Retina (tissue), 1 donor: ENCODE measurements at places on chromosomes 5 and 9.

GRCh38 chr9:109411069-109411761 lies 86.9 kb downstream of the PTPN3 start:
- DNase-seq: no peak

GRCh38 chr5:58412081-58412480 lies 47.8 kb downstream of the PLK2 start:
- DNase-seq: no peak

DNA sequence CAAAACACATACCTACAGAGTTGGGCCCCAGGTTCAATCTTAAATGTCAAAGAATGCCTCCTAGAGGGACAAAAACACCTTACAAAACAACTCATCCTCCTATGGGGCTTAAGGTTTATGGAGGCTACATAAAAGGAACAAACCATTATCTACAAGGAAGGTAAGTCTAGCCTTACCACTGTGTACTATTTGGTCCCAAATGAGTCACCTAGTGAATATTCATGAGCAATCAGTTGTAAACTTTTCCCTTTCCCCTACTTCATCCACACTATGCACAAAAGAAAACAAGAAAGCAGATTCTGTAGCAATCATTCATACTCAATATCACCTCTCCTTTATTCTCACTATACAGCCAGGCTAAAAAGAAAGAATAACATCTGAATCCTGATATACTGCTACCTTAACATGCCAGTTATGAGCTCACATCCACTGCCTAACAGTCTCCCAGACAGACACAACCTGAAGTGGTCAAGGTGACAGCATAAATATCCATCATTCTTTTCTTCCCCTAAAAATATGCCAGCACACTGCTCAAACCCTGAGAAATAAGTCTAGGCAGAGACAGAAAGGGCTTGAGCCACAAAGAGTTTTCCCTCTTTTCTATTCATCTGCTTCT lies 6.2 kb downstream of the OXCT1 start:
- DNase-seq: no peak

- peak; percentile 44 for DNase-seq
Measured at GRCh38 chr9:135078361-135078821, 9.1 kb upstream of the OLFM1 start.

- no peak for DNase-seq
Measured at GRCh38 chr9:78014776-78015175, 16.8 kb downstream of the GNAQ start.

GRCh38 chr5:36689225-36689624 lies 82.8 kb downstream of the SLC1A3 start:
- peak; percentile 64 for DNase-seq

DNA sequence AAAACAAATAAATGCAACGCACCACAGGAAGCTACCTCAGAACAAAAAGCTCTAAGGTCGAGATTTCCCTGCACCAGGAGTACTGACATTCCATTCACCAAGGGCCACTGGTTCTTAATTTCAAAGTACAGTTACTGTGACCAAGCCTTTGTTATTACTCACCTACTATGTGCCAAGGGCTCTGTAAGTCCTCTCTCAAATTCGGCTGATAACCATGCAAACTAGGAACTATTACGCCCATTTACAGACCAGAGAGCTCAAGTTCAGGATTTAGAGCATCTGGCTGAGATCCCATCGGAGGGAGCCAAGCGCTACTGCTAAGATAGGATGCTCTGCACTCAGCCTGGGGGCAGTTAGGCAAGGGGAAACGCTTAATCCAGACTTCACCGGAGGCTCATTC lies 5.6 kb downstream of the MYO10 start:
- no peak for DNase-seq

DNA sequence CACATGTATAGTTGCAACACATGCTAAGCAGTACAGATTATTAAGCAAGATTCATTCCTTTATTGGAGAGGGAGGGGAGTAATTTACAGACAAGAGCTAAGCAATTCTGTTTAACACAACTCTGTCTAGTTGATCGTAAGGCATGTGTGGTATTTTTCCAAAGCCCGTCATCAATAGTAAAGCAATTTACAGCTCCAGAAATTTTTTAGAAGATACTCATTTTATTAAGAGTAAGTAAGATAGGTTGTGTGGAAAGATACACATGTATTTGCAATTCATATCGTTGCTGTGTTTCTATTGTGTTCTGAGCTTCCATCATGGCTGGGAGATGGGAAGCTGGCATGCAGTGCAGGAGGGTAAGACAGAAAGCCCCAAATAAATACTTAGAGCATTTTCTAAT lies 289.2 kb upstream of the TMEM161B start:
- DNase-seq: no peak

DNA sequence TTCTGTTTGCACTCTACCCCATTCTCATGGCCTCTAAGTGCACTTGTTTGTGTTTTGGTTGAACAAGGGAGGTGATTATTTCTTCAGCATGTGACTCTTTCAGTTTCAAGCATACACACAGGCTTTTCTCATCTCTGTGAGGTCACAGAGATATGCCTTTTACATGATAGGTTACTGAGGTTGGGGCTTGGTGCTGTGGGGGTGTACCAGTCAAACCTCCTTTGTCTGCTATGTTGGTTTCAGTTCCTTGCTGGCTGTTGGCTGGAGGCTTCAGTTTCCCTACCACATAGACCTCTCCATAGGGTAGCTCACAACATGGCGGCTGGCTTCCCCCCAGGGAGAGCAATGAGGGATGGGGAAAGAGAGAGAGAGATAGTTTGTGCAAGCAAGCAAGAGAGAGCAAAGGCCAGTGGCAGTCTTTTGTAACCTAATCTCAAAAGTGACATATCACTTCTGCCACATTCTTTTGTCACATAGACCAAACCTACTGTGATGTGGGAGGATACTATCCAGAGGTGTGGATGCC lies 96.7 kb upstream of the SEMA6A start:
- DNase-seq: no peak

- DNase-seq: no peak
Measured at GRCh38 chr5:180596668-180597231, 5.5 kb upstream of the SCGB3A1 start.

- DNase-seq: no peak
Measured at GRCh38 chr5:98320343-98320742, 453.1 kb upstream of the RGMB start.

- DNase-seq: no peak
Measured at GRCh38 chr5:122775550-122776542, 966 bp downstream of the SNX2 start.
